ENCODE measurements at places on chromosomes 3 and 15. TPM values are rescaled to one million over a fixed set of nuclear protein-coding genes. Genes with fewer than 3 reads are reported as not detected.
A peak's percentile ranks its signal among the peaks of the same experiment; 100 is the strongest.

DNA sequence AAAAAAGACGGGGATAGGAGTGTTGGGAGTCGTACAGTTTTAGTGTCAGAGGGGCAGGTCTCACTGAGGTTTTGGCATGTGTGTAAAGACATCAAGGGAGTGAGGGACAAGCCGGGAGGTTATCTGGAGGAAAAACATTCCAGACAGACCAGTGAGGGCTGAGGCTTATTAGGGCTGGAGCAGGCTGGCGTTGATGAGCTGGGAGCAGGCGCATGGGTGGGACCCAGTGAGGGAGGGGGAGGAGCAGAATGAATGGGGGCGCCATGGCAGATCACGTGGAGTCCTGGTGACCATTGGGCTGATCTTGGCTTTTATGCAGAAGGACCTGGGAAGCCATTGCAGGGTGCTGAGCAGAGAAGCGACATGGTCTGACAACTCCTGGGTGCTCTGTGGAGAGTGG, 180.2 kb downstream of the SLCO3A1 start:
- no peak for DNase-seq

Gene SLC22A14
- not detected for total RNA-seq

DNA sequence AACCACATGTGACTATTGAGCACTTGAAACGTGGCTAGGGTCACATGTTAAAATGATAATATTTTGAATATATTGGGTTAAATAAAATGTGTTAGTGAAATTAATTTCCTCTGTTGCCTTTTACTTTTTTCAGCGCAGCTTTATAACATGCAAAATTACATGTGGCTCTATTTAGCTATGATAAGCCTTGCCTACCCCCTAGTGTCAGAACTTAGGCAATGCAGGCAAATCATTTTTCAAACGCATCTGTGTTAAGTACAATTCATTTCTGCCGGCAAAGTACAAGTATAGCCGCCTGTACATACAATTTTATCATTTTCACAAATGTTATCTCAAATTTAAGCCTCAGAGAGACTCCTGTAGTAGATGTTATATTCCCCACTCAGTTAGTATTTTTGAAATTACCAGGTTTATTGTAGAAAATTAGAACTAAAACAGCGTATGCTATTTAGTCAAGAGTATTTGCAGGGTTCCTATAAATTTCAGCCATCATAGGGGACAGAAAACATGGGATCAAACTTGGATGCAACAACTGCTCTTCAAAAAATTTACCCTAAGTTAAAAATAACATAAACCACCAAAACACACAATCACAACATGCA, 56.1 kb downstream of the TAFA4 start:
- peak; percentile 27 for DNase-seq

Gene NEK10
- 1.4 TPM for total RNA-seq

DNA sequence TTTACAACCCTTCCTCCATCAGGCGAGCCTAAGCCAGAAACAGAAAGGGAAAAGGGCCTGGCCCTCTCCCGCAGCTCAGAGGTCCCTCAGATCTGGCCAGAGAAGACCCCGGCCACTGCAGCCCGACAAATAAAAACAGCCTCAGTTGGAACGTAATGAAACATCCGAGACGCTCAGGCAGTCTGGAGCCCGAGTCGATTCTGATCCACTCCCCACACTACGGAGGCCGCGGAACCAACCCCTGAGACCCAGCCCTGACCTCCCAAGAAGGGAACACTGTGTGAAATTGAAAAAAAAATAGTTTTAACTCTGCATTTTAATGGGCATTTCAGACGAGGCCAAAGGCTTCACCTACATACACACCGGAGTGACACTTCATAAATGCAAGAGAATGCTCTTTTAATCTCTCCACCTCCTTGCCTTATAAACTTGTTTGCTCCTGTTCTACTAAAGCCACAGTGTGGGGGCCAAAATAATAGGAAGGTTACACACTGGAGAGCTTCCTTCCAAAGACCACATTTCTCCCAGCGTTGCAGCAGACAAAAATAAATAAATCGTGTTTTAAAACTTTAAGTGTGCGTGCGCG, 3.7 kb downstream of the MEIS2 start:
- DNase-seq, result no peak

All from M059J (cell line).